HL-60 (cell line): ENCODE measurements at places on chromosomes 3 and 15.

GRCh38 chr3:2967871-2968270 is 142.3 kb downstream of the IL5RA start:
- no peak for DNase-seq

- DNase-seq = no peak
Observed at GRCh38 chr15:71530116-71530515, 280.2 kb upstream of the NR2E3 start.

DNA sequence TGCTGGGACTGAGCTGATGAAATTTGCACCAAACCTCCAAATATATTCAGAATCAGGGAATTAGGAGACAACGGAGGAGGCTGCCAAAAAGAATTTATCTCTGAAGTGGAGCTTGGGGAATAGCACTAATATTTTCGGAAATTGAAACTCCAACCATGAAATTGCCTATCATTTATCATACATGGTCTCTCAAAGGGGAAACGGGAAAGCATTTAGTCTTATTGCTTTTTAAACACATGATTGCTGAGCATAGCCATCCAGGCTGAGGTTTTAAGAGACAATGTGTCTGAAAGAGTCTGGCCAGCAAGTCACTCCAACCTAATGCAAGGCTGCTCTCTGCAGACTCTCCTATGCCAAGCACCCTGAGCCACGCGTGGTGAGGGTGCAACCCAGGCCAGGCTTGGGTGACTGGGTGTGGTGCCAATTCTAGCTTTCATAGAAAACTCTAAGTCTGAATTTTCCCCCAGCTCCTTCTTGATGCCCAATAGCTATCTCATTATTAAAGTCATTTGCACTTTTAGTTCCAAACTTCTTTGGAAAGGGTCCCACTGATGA is 200.2 kb downstream of the RPLP1 start:
- DNase-seq = no peak

- no peak for DNase-seq
Observed at GRCh38 chr3:114509756-114510155, 215.9 kb downstream of the TIGIT start.

DNA sequence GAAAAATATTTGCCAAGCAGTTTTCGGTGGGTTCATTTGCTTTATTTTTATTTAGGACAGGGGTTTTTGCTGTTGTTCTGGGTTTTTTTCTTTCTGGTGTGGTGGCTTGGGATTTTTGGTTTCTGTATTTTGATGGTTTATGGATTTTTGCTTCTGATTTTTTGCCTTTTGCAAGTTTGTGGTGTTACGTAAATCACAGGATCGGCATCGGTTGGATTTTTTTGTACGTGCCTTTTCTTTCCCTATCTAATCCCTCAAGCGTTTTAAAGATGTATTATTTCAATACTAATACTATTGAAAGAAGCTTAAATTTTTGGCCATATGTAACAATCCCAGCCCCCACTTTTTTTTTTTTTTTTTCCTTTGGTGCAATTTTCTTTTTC is 782 bp upstream of the BCL6 start:
- no peak for DNase-seq

- no peak for DNase-seq
Observed at GRCh38 chr3:71376911-71377310, 206.6 kb downstream of the FOXP1 start.

GRCh38 chr15:76168237-76168984 is 108.6 kb downstream of the TMEM266 start:
- no peak for DNase-seq

DNA sequence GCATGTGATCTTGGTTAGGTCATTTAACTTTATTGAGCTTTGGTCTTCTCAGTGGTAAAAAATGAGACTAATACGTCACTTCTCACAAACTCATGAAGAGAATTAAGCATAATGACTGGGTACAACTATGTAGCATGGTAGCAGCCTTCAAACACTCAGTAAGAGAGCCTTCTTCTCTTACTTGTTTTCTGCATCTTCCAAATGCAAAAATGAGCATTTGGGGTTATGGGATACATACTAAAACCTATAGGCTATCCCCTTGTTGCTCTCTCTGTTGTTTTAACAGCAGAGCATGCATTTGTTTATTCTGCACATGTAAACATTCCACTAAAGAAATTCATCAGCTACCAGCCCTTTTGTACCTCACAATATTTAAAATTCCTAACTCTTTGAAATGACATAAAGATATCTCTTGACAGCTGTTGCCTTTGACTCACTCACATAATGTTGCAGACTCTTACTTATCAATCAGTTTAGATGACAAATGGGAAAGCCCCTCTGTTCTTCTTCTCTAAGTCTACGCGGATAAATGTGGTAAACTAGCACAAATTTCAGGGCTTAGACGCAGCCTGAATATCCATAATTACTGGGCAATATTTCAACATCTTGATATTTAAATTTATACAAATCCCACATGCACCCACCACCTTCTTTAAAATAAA is 327.3 kb upstream of the SATB1 start:
- no peak for DNase-seq

DNA sequence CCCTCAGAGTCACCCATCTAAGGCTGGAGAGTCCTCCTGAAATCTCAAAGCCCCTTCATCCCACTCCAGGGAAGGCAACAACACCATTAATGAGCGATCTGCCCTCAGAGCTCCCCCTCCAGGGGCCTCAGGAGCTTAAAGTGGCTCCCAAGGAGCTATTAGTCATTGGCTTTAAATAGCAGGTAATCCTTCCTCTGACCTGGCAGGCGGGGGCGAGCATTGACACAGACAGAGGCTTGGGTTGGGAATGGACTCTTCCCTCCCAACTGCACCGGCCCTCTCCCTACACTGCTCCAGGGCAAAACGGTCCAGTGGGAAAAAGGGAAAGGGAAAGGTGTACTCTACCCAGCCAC is 1.4 kb downstream of the MFGE8 start:
- DNase-seq = no peak

GRCh38 chr15:52050416-52050815 is 31.4 kb downstream of the MAPK6 start:
- DNase-seq = no peak

GRCh38 chr15:51313074-51313393 is 25.4 kb downstream of the CYP19A1 start:
- no peak for DNase-seq
